GM12891 (cell line): ENCODE measurements at places on chromosomes 12 and 14.

GRCh38 chr12:57460468-57460784 lies 841 bp downstream of the GLI1 start:
- no peak for DNase-seq

GRCh38 chr12:44387581-44387980 lies 488.5 kb downstream of the NELL2 start:
- DNase-seq = no peak

DNA sequence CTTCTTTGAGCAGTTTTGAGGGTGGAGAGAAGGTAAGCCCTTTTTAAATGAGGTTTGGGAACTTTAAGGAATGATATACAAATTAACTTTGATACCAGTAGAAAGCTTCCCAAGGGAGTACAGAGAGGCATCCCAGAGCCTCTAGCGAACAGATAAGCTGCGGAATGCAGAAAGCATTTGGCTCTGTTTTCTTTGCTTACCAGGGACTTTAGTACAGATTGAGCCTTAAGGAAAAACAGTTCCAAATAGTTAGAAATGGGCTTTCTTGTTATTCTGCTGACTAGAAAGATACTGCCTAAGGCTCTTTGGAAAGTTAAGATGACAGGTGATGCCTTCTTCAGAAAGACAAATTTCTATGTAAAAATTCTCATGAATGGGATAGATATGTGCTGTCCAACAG lies 261.7 kb upstream of the FOXN3 start:
- DNase-seq = no peak

GRCh38 chr12:54060174-54060974 lies 6.7 kb downstream of the HOXC4 start:
- no peak for DNase-seq

- peak; percentile 72 for DNase-seq
Observed at GRCh38 chr12:122946690-122947341, 19.4 kb downstream of the ABCB9 start.

- DNase-seq = no peak
Observed at GRCh38 chr14:68820119-68820518, 27.3 kb upstream of the ZFP36L1 start.

DNA sequence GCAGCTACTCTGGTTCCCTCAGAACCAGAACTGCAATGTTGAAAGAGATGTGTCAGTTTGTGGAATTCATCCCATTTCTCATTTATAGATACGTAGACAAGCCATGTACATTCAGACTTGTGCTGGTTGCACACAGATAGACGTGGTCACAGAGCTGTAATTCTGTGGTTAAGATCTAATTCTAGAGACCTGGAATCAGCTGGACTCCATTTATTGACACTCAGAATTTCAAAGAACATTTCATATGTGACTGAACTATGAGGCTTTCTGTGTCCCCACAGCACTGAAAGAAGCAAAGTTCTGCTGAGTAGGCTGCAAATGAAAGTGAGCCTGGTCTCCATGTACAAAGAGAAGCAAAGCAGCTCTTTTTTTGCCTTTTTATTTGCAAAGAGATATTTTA lies 220.2 kb upstream of the NAV3 start:
- DNase-seq = no peak

GRCh38 chr12:62860501-62861411 lies 74.2 kb downstream of the PPM1H start:
- DNase-seq = no peak

GRCh38 chr12:15181017-15181683 lies 40.1 kb downstream of the RERG start:
- no peak for DNase-seq

GRCh38 chr12:51393676-51394545 lies 2.7 kb upstream of the GALNT6 start:
- no peak for DNase-seq

DNA sequence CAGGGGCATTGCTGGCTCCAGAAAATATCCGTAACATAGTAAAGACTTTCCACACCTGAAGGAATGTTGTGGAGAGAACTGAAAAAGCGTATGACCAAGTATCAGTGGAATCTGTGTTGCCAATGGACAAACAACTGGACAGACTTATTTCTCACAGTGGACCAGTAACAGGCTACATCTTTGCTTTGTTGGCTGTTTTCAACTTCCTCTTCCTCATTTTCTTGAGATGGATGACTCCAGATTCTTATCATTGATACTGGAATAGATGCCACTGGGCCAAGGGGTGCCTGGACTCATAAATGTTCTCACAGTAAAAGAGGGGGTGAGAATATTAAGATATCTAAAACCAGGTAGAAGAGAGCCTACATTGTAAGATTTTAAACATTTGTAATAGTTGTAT lies 6.4 kb downstream of the GAS2L3 start:
- DNase-seq = no peak

DNA sequence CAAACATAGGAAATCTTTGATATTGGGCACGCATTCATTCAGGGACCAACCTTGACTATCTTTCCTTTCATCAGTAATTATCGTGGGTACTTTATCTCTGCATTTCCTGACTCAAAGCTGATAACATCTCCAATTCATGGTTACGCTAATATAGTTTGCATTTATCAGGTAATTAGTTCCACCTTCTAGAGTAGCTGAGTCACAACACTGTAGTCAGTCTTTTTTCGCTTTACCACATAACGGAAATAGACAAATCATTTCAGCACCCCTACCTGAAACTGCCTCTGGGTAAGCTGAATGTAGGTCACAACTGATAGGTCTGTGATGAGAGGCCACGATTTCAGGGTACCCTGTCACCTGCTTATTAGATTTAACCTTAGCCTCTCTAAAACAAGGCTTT lies 36.7 kb upstream of the IL22 start:
- DNase-seq = no peak

GRCh38 chr14:36997843-36998242 lies 174.6 kb downstream of the SLC25A21 start:
- DNase-seq = no peak

- DNase-seq = no peak
Observed at GRCh38 chr14:72443256-72443655, 450.6 kb downstream of the DPF3 start.

- DNase-seq = no peak
Observed at GRCh38 chr12:74227846-74228545, 309.6 kb upstream of the ATXN7L3B start.

GRCh38 chr12:42648061-42648460 lies 58.5 kb upstream of the PRICKLE1 start:
- DNase-seq = no peak

GRCh38 chr12:23561364-23562345 lies 387.8 kb downstream of the SOX5 start:
- DNase-seq = no peak

DNA sequence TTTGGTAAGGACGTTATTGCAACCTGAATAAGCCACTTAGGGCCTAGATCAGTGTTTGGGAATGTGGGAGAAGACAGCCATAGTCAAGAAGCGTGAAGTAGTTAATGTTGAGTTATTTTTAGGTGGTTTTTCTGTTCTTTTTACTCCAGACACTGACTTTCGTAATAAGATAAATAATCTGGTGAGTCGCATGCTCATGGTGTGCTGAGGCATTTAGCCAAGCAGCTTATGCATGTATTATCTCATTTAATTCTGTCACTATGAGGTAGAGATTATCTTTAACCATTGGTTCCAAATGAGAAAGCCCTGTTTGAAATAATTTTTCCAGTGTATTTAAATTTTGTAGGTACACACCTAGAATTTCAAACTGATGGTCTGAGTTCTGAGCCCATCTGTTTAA lies 67.3 kb downstream of the RCOR1 start:
- no peak for DNase-seq

GRCh38 chr12:122150127-122150681 lies 23.8 kb downstream of the IL31 start:
- no peak for DNase-seq

DNA sequence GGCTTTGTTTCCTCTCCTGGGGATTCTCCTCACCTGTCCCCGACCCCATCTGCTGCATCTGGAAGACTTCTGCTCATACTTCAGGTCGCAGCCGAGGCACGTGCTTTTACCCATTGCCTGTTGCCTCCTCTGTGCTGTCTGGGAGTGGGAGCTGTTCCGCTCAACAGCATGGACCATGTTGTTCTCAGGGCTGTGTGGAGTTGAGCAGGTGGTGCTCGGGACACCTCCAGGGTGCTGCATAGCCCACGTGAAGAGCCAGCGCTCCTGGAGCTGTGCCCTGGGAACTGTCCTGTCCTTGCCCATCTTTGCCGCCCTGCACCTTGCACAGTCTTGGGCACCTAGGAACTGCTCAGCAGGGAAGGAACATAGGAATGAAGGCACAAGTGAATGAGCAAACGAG lies 62.4 kb downstream of the IQSEC3 start:
- DNase-seq = no peak
